A549 treated with DMSO at 1 μM for 4 hours (cell line): ENCODE measurements at places on chromosomes 5 and 9. TPM values are rescaled to one million over a fixed set of nuclear protein-coding genes. Genes with fewer than 3 reads are reported as not detected.

Gene EGR1
- 7.2 to 14.2 TPM (median 11.2 TPM) in 5 replicates for total RNA-seq

Gene DRD1
- total RNA-seq: 0.77 to 1.3 TPM (median 0.95 TPM) in 5 replicates

Gene UGT3A2
- total RNA-seq: not detected in 5 replicates

Gene CAVIN4
- total RNA-seq: 0.25 to 0.77 TPM (median 0.53 TPM) in 5 replicates

Gene FAM219A
- total RNA-seq: 16.2 to 19.2 TPM (median 16.6 TPM) in 5 replicates

Gene UNC13B
- total RNA-seq: 8.7 to 10.1 TPM (median 9.8 TPM) in 5 replicates

Gene PPP2R2B
- 0.13 to 0.16 TPM (median 0.15 TPM) in 4 of 5 replicates, not detected in the other for total RNA-seq

Gene GRM6
- not detected in 5 replicates for total RNA-seq

Gene PCDHGB2
- 0.09 to 0.20 TPM (median 0.14 TPM) in 4 of 5 replicates, not detected in the other for total RNA-seq

Gene TRPM6
- 1.4 to 1.8 TPM (median 1.5 TPM) in 5 replicates for total RNA-seq

Gene FOXD4L6
- 0.15 TPM in 1 of 5 replicates, not detected in the others for total RNA-seq

Gene OBP2B
- not detected in 5 replicates for total RNA-seq

Gene CDC25C
- 10.6 to 12.8 TPM (median 12.2 TPM) in 5 replicates for total RNA-seq

Gene HTR4
- not detected in 5 replicates for total RNA-seq

Gene BTNL3
- not detected in 5 replicates for total RNA-seq

Gene SH3TC2
- total RNA-seq: 0.21 to 0.84 TPM (median 0.31 TPM) in 5 replicates

Gene SLC4A9
- total RNA-seq: not detected in 5 replicates

Gene C7
- not detected in 5 replicates for total RNA-seq

Gene OR1J2
- total RNA-seq: 0.10 TPM in 1 of 5 replicates, not detected in the others

Gene NR2F1-AS1
- 3.7 to 4.7 TPM (median 4.5 TPM) in 5 replicates for total RNA-seq

Gene FBP1
- total RNA-seq: 0.09 TPM in 1 of 5 replicates, not detected in the others

Gene RFX3
- total RNA-seq: 1.6 to 2.4 TPM (median 2.1 TPM) in 5 replicates

Gene IL31RA
- total RNA-seq: 1.5 to 1.9 TPM (median 1.7 TPM) in 5 replicates

Gene FOXD4L3
- 0.08 to 0.18 TPM (median 0.08 TPM) in 3 of 5 replicates, not detected in the others for total RNA-seq

Gene ZDHHC11
- 11.1 to 22.4 TPM (median 18.3 TPM) in 5 replicates for total RNA-seq

Gene SPINK7
- not detected in 5 replicates for total RNA-seq

Gene PAEP
- 0.13 to 0.46 TPM (median 0.20 TPM) in 3 of 5 replicates, not detected in the others for total RNA-seq

Gene LRRC8A
- 39.2 to 44.4 TPM (median 44.0 TPM) in 5 replicates for total RNA-seq

Gene PCDHGA9
- 0.04 to 0.09 TPM (median 0.06 TPM) in 4 of 5 replicates, not detected in the other for total RNA-seq

Gene ADRA1B
- total RNA-seq: 8.1 to 11.7 TPM (median 10.3 TPM) in 5 replicates

Gene PTGES
- 91.3 to 105 TPM (median 100 TPM) in 5 replicates for total RNA-seq

Gene MEGF10
- not detected in 5 replicates for total RNA-seq

Gene ARID3C
- total RNA-seq: 0.10 to 0.28 TPM (median 0.22 TPM) in 5 replicates

Gene CCDC112
- 7.2 to 8.8 TPM (median 7.5 TPM) in 5 replicates for total RNA-seq

Gene TAF11L10
- total RNA-seq: not detected in 5 replicates

Gene SLIT3
- total RNA-seq: 14.9 to 21.9 TPM (median 17.9 TPM) in 5 replicates

Gene DMRT3
- 0.04 TPM in 1 of 5 replicates, not detected in the others for total RNA-seq

Gene CD274
- total RNA-seq: 1.9 to 3.1 TPM (median 2.8 TPM) in 5 replicates

Gene CARTPT
- not detected in 5 replicates for total RNA-seq

Gene GRIA1
- total RNA-seq: 0.02 TPM in 1 of 5 replicates, not detected in the others

Gene ARL14EPL
- total RNA-seq: 0.09 to 0.54 TPM (median 0.29 TPM) in 4 of 5 replicates, not detected in the other

Gene HSDL2
- total RNA-seq: 24.6 to 32.9 TPM (median 28.5 TPM) in 5 replicates

Gene CCNI2
- 0.06 to 0.56 TPM (median 0.15 TPM) in 4 of 5 replicates, not detected in the other for total RNA-seq

Gene IFNA2
- total RNA-seq: not detected in 5 replicates

Gene SHISAL2B
- total RNA-seq: not detected in 5 replicates

Gene FABP6
- 0.57 to 1.0 TPM (median 0.85 TPM) in 5 replicates for total RNA-seq

Gene CERT1
- total RNA-seq: 25.6 to 33.8 TPM (median 29.7 TPM) in 5 replicates

Gene LAMC3
- 1.1 to 2.8 TPM (median 2.0 TPM) in 5 replicates for total RNA-seq

Gene C9orf50
- 0.08 TPM in 1 of 5 replicates, not detected in the others for total RNA-seq

Gene AGXT2
- not detected in 5 replicates for total RNA-seq

Gene MARCOL
- not detected in 5 replicates for total RNA-seq

Gene CCNJL
- 11.2 to 14.0 TPM (median 12.4 TPM) in 5 replicates for total RNA-seq

Gene FBXL7
- 0.89 to 1.9 TPM (median 1.6 TPM) in 5 replicates for total RNA-seq

Gene TOPORS
- total RNA-seq: 12.4 to 16.2 TPM (median 15.0 TPM) in 5 replicates

Gene FOXI1
- total RNA-seq: not detected in 5 replicates

Gene LRSAM1
- 8.0 to 11.0 TPM (median 10.2 TPM) in 5 replicates for total RNA-seq

Gene FSTL4
- total RNA-seq: 2.0 to 5.1 TPM (median 3.9 TPM) in 5 replicates
